ENCODE measurements at places on chromosomes 12 and 14.

DNA sequence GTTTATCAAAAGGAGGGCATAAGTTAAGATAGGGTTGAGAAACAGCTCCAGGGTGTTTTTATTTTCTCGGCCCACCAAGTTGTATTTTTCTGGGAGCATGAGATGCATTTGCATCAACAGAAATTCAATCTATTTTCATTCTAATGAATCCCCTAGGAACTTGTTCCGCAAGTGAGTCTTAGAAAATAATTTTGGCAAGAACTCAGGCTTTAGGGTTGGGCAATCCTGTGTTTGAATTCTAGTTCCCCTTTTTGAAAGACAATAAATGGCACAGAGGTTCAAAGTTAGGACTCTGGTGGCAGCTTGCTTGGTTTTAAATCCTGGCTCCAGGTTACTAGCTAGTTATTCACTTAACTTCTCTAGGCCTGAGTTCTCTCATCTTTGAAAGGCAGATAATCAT lies 23.7 kb downstream of the SLC5A8 start:
- DNase-seq = no peak

GRCh38 chr12:112848972-112849371 lies 57.4 kb downstream of the RPH3A start:
- no peak for DNase-seq

DNA sequence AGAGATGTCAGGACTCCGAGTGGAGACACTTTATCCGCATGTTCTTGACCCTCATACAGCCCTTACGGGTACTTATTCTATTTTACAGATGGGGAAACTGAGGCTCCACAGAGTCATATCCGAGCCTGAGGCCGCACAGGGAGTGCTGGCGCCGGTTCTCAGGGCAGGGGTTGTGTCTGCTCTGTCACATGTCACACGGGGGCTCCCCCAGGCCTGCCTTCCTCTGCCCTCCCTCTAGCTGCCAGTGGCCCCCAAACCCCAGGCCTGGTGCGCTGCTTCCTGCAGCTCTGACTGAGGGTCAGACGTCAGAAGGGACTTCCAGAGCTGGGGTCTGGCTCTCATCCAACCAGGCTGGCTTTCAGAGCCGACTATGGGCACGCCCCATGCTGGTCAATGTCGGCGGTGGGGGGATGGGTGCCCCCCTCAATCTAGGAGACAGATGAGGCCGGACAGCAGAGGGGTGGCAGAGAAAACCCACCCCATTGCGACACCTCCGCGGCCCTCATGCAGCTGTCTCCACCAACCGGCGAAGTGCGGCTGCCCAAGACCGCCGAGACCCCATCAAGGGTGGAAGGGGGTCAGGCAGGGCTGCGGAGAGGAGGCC lies 811 bp upstream of the INF2 start:
- no peak for DNase-seq

DNA sequence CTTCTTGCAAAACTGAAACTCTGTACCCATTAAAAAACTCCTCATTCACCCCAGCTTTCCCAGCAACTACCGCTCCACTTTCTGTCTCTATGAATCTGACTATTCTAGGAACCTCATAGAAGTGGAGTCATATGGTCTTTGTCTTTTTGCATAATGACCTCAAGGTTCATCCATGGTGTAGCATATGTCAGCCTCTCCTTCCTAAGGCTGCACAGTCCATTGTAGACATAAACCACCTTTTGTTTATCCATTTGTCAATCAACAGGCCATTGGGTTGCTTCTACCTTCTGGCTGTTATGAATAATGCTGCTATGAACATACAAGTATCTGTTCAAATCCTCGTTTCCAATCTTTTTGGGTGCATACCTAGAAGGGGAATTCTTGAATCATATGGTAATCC lies 21.1 kb downstream of the NT5DC3 start:
- no peak for DNase-seq

- no peak for DNase-seq
Observed at GRCh38 chr12:65620046-65620445, 204.2 kb upstream of the HMGA2 start.

GRCh38 chr12:90611891-90612290 lies 343.1 kb downstream of the CCER1 start:
- DNase-seq = no peak
